ENCODE measurements at places on chromosomes 16 and 17.

- peak; percentile 52 for DNase-seq
These were observed 206.8 kb downstream of the PRKCA start for GRCh38 chr17:66508896-66509844.

- no peak for DNase-seq
These were observed 14.4 kb downstream of the SDR42E1 start for GRCh38 chr16:81996664-81997509.

DNA sequence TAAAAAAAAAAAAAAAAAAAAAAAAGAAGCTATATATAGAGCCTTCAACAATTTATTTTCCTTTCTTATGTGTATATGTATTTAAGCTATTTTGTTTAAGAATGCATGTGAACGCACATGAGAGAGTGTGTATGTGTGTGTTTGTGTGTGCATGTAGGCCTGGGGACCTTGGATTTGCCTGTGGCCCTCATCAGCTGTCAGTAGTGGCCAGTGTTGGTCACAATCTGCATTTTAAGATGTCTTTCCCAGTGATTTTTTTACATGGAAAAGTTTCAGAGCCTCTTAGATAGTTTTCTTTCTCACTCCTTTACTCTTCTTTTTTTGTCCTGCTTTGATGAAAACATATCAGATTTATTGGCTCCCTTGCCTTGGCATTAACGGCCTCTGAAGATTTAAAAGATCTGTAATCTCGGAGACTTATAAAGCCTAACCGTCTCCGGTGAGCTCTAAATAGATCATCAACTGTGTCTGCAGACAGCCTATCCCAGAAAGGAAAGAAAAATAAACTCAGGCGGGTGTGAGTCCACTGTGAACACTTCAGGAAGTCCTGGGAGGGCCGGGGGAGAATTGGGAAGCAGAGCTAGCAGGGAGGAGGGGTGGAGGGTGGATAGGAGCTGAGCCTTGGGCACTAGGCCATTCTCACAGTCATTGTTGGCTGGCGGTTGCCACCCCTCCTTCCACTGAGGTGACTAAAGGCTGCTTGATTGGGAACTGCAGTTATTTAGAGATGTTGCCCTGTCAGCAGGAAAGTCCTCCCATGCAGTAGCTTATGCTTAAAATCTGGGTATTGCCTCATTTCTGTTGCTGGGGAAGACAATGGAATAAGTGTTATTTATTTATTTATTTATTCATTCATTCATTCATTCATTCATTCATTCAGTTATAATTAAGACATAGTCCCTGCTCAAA lies 86.8 kb downstream of the WWP2 start:
- DNase-seq, result no peak

GRCh38 chr17:63665527-63666214 lies 34.3 kb downstream of the LIMD2 start:
- DNase-seq, result no peak

- DNase-seq, result no peak
These were observed 1.3 kb downstream of the NAGS start for GRCh38 chr17:44005527-44006271.

DNA sequence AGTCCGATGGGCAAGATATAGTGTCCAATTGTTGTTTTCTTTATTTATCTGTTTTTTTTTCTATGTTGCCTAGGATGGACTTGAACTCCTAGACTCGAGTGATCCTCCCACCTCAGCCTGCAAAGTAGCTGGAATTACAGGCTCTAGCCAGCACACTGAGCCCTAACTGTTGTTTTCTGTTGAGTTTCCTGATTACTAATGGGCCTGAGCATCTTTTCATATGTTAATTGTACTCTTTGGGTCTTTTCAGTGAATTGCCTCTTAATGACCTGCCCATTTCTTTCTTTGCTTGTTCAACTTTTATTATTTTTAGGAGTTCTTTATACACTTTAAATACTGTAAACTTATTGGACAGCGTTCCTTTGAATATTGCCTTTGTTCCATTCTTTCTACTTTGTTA lies 213.0 kb downstream of the HS3ST3B1 start:
- no peak for DNase-seq

GRCh38 chr16:58515871-58516767 lies 802 bp downstream of the SETD6 start:
- DNase-seq, result no peak

DNA sequence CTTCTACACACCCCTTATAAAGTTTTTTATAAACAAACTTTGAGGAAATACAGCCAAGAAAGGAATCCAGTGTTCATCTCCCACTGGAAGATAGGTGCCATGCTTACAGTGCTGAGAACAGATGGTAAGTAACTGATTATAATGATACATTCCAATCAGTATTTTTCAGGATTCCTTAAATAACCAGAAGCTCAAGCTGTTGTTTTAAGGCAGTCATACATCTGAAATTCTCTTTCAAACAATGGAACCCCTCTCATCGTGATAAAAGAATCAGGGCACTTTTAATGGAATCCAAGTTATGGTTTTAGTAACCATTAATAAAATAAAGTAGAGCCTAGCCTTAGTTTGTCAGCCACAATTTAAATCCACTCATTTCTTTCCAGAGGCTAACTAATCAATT lies 56.1 kb upstream of the STAC2 start:
- no peak for DNase-seq

DNA sequence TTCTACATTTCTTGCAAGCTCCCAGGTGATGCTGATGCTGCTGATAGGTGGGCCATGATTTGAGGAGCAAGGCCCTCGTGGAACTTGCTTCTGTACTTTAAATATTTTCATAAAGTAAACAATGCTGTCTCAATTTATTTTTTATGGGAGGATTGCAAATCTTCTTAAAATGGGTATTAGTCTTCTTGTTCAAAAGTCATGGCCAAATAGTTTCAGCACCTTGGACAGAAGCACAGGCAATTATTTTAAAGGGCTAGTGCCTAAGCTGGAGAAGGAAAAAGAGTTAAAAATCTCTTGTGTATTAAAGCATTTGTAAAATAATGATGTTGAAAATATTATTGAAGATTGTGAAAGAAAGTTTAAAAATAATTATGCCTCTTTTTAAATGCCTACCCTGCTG lies 50.5 kb downstream of the GPR139 start:
- DNase-seq, result no peak

DNA sequence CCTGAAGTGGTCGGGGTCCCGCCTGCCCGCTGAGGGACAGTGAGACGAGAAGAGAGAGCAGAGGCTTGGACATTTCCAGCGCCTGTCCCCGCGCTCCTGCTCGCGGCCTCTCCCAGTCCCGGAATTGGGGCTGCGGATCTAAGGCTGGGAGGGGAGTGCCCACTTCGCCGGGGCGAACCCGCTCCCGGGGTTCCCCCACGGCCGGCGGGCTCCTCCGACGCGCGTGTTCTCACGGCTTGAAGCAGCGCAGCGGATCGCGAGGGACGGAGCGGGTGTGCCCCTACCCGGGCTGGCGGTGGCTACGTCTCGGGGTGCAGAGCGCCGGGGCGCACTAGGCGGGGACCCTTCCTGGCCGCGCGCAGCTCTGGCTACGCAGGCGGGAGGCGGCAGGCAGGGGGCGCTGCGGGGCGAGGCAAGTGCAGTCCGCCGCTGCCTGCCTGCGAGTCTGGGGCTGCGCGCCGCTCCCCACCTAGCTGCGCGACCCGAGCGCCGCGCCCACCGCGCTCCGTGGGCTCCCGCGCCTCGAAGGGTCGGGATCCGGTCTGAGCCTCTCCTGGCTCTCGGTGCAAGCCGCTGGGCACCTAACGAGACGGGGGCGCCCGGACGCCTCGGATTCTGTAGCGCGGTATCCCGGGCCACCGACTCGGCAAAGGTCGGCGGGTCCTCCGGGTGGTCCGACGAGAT lies 1.2 kb downstream of the NGFR start:
- peak; percentile 78 for DNase-seq

- DNase-seq, result no peak
These were observed 17.2 kb downstream of the CORO7 start for GRCh38 chr16:4399001-4399730.

GRCh38 chr16:2927010-2927646 lies 15.4 kb downstream of the FLYWCH1 start:
- peak; percentile 68 for DNase-seq

GRCh38 chr17:76124582-76125390 lies 16.3 kb downstream of the FOXJ1 start:
- DNase-seq, result no peak

DNA sequence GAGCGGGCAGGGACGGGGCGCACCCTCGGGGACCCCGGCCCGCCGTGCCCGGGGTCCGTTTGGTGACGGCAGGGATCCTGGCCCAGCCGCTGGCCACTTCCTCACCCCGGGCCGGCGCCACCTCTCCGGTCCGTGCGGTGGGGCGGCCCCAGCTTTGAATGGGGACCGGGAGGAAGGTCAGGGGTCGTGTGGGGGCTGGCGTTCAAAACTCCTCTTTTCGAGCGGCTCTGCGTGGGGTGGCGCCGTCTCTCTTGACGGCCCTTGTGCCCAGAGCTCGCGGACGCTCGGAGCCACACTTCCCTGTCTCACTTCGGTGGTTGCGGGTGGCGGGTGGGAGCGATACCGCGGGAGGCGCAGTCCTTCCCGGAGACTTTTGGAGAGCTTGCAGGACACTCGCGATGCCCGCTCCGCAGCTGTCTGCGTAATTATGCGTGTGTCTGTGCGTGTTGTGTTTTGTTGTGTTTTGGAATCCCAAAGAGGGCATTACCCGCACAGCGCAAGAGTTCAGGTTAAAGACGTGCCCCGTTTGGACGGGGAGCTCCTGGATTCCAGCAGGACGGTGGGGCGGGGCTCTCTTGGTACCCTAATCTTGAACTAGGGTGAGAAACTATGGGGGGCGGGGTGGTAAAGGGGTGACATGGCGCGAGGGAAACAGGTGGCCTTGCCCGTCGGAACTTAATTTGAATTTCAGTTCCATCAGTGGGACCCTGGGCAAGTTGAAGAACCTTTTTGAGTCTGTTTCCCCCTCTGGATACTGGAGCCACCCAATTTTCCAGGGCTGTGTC lies 637 bp downstream of the PLCG2 start:
- DNase-seq, result no peak

- no peak for DNase-seq
These were observed 25.0 kb downstream of the WNT3 start for GRCh38 chr17:46793541-46793940.

DNA sequence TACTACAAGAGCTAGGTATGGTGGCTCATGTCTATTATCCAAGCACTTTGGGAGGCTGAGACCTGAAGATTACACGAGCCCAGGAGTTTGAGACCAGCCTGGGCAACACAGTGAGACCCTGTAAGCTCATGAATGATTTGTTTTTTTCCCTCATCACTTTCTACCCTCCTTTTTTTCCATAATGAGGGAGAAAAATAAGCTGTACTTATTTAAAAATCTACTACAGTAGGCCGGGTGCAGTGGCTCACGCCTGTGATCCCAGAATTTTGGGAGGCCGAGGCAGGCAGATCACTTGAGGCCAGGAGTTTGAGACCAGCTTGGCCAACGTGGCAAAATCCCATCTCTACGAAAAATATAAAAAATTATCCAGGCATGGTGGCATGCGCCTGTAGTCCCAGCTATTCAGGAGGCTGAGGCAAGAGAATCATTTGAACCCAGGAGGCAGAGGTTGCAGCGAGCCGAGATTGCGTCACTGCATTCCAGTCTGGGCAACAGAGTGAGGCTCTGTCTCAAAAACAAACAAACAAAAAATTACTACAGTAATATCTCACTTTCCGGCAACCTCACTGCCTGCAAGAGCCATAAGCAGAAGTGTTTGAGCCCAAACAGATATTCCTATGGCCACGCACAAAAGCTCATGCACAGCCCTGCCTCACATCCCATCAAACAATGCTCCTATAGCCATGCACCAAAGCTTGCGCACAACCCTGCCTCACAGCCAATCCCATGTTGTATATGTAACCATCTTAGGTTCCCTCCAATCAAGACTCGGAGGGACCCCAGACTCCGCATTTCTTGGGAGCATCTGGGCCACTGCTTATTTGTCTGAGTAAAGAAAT lies 37.4 kb downstream of the TK2 start:
- DNase-seq, result no peak

GRCh38 chr17:13074026-13074425 lies 56.2 kb upstream of the ELAC2 start:
- no peak for DNase-seq

DNA sequence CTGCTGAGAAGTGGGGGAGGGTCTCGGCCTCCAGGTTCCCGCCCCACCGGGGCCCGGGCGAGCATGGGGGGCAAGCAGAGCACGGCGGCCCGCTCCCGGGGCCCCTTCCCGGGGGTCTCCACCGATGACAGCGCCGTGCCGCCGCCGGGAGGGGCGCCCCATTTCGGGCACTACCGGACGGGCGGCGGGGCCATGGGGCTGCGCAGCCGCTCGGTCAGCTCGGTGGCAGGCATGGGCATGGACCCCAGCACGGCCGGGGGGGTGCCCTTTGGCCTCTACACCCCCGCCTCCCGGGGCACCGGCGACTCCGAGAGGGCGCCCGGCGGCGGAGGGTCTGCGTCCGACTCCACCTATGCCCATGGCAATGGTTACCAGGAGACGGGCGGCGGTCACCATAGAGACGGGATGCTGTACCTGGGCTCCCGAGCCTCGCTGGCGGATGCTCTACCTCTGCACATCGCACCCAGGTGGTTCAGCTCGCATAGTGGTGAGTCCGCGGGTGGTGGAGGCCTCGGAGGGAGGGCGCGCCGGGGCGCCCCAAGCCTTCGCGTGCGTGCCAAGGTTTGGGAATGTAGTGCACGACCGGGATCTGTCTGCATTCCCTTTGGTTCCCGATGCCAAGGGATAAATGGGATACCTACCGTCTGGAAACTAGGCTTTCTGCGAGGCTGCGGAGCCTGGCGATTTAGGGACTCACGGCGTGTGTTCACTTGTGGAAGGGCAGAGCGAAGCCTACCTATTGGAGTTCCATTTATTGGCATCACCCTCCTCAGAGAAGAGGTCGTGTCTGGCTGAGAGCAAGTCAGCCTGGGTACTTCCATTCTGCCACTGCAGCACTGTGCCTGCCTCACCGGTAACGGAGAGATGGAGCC lies 1.0 kb downstream of the ZNRF1 start:
- DNase-seq, result peak; percentile 47

DNA sequence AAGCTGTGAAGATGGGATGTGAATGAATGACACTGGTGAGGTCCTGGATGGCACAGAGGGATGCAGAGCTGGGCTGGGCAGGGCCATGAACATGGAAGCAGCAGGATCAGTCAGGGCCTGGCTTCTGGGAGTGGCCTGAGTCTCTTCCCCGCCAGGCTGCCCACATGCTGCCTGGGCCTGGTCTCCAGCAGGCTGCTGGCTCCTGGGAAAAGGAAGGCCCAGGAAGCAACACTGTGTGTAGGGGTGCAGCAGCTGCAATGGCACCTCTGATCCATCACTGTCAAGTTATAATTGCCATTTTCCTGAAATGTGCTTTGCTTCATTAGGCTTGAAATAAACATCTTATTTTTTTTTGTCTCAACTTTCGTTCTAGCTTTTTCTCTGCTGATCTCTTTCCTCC lies 260.2 kb upstream of the N4BP1 start:
- DNase-seq, result no peak

DNA sequence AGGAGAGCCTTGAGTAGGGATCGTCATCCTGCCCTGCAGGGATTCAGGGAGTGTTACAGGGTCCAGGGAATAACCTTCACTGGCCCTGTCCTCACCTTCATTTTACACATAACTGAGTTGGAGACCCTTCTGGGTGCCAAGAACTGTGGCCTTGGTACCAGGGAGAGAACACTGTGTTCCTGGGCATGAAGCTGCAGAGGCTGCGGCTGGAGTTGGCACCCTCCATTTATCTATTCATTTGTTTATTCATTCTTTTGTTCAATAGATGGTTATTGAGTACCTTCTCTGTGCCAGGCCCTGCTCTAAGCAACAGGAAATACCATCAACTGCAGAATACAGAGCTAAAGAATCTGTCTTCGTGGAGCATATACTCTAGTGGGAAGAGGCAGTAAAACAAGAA lies 6.7 kb downstream of the ABCC3 start:
- DNase-seq, result no peak

GRCh38 chr17:78259192-78259554 lies 27.7 kb downstream of the TMEM235 start:
- DNase-seq, result no peak

- DNase-seq, result no peak
These were observed 31.8 kb downstream of the NDEL1 start for GRCh38 chr17:8467527-8467926.

- DNase-seq, result no peak
These were observed 13.6 kb downstream of the CLEC16A start for GRCh38 chr16:10957771-10958482.
